ENCODE measurements at places on chromosomes 4 and X.

GRCh38 chr4:17817027-17817426 lies 6.2 kb downstream of the NCAPG start:
- peak; percentile 65 for DNase-seq

DNA sequence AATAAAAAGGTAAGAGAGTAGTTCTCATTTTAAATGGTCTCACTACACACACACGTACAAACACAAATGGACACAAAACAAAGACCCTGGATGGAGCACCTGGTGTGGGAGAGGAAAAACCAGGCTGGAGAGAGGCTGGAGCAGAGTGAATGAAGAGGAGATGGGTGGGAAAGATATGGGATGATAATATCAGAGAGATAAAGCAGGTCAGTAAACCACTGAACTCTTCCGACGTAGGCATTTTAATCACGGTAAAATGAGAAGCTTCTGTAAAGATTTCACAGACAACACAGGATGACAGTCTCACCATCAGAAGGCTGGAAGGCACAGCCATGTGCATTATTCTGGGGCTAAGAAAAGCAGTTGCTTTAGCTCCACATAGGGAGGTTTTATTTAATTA lies 532.8 kb downstream of the KCNIP4 start:
- DNase-seq, result no peak

DNA sequence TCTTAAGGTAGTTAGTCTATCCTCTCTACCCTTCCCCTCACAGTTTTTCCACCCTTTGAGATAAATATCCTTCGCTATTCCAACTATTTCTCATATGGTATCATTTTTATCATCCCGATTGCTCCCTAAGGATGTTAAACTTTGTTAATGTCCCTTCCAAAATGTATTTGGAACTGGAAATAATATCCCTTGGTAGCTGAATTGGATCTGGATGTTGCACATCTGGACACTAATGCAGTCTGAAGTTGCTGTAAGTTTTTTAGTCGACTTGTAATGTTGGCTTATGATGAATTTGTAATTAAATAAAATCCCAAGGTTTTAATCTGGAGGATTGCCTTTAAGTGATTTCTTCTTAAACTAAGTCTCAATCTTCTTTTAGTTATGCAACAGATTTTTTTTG lies 22.5 kb downstream of the XIAP start:
- DNase-seq, result no peak

DNA sequence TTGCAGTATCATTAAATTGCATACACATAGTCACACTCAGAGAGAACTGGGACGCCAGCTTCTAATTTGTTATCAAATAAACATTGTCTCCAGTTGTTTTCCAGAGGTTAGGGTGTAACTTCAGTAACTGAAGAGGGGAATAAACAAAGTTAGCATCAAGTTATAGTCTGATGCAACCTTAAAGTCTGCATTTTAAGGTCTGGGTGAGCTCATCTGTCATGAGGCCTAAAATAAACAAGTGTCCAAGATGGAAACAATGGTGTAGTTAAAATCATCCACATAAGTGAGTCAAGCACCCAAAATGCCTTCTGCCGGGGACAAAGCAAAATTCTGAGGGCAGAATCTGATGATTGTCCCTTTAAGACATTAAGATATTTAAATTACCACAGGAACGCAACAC lies 70.3 kb upstream of the EMCN start:
- DNase-seq, result no peak

- DNase-seq, result no peak
Observed at GRCh38 chrX:25226151-25226550, 210.4 kb upstream of the ARX start.

GRCh38 chr4:189121336-189121735 lies 819.3 kb upstream of the FRG1 start:
- no peak for DNase-seq

- peak; percentile 87 for DNase-seq
Observed at GRCh38 chr4:101790521-101791181, at the start of gene BANK1. BANK1 (plus strand) TSS chr4:101790730; CDS start chr4:101790881, 151 bp downstream.

GRCh38 chrX:9644335-9644734 lies 121.3 kb downstream of the GPR143 start:
- DNase-seq, result no peak
